ENCODE measurements at places on chromosomes 5 and 9. TPM values are rescaled to one million over a fixed set of nuclear protein-coding genes. Genes with fewer than 3 reads are reported as not detected.
A peak's percentile ranks its signal among the peaks of the same experiment; 100 is the strongest.

DNA sequence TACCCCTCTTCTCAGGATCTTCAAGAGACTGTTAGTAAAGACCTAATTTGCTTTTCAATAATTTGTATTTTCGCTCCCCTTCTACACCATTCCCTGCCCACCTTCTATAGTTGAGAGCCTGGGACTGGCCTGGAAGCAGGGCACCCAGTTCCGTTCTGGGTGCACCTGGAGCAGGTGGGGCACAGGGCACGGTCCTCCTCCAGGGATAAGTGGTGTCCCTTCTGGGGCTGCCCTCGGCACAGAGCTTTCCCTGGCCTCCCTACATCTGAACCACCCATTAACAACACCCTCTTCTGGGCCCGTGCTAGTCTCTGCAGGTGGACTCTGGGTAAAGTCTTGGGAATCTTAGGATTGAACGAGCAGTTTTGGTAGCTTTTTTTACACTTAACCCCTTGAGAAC, 92.8 kb upstream of the PANK3 start:
- no peak for DNase-seq

DNA sequence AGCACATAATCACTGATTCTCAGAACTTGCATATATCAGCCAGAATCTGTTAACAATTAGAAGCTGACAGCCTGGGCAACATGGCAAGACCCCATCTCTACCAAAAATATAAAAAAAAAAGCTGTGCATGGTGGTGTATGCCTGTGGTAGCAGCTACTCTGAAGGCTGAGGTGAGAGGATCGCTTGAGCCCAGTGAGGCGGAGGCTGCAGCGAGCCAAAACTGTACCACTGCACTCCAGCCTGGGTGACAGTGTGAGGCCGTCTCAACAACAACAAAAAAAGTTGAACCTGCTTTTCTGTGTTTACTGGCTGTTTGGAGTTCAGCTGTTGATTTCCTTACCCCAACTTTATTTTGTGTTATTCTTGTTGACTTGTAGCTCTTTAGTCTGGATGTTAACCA, 66.8 kb downstream of the GOLPH3 start:
- DNase-seq: no peak

- no peak for DNase-seq
Observed at GRCh38 chr9:70883056-70883455, 238.4 kb downstream of the TRPM3 start.

Gene ZNF300
- 4.0 TPM for total RNA-seq

DNA sequence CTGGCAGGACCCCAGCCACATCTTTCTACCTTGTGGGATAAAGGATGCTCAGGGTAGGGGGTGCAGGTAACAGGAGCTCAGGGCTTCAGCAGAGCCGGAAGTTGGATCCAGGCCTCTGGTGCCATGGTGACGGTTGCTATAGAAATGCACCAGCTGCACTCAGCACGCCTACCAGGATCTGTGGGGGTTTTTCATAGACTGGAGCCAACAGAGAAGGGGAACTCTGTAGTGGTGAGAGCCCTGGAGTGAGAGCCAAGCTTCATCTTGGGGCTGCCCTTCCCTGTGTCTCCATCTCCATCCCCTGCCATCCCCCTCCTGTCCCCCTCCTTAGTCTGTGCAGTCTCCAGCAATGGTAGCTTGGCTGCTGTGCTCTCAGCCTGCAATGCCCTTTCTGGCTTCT, 27.5 kb upstream of the BOD1 start:
- DNase-seq: no peak

- no peak for DNase-seq
Observed at GRCh38 chr9:3936520-3937235, 363.2 kb downstream of the GLIS3 start.

Gene SQSTM1
- 183 TPM for total RNA-seq

- DNase-seq: no peak
Observed at GRCh38 chr5:81949462-81949861, 22.4 kb upstream of the ATG10 start.

- peak; percentile 82 for DNase-seq
Observed at GRCh38 chr5:33891788-33892619, at the start of gene ADAMTS12. TSS of gene ADAMTS12 (minus strand) at chr5:33891990. CDS start at chr5:33891856, 134 bp downstream.

Gene WDR31
- total RNA-seq: 2.1 TPM

DNA sequence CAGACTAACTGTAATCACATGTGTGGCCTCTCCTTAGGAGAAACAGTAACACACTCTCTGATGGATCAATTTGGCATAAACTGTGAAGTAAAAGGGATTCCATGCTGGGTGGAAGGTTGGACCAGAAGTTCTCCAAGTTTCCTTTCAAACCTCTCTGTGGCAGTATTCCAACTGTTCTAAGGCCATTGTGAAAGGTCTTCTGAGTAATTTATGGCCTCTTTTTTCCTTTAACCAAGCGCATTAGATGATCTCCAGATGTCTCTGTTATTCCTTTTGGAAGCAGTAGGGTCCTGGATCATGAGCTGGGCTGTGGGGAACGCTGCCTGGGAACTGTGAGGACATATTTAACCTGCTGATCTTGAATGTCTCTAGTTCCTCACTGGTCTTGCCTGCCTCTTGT, 80.6 kb upstream of the IL6ST start:
- DNase-seq: peak; percentile 84

Gene TTC23L
- total RNA-seq: 0.49 TPM

DNA sequence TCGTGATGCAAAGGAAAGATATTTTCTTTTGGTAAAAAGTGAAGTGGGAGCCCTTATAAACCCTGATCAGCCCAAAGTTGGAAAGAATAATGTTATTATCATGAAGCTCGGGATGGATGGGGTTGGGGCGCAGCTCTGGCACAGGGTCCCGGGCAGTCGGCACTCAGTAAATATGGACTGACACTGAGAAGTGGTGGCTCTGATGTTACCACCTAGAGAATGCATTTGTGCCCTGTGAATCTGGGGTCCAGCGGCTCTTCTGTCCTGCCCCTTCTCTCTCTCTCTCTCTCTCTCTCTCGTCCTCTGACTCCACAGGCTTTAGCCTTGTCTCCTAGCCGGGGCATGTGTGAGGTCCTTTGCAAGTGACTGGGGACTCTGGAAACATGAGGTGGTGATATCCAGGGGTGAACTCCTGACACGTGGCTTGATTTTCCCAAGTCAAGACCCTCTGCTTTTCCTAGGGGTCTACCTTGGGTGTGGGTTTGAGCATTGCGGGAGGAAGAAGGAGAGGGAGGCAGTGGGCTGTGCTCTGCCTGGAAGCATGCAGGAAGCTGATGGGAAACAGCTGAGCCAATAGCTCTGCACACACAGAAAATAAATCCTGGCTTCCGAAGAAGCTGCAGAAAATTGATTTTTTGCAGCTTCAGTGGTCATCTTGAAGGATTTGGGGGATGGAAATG, 162.7 kb downstream of the MACROH2A1 start:
- DNase-seq: peak; percentile 32

- DNase-seq: no peak
Observed at GRCh38 chr9:8278048-8278447, 478.5 kb upstream of the DMAC1 start.

GRCh38 chr9:3553076-3553765, 27.4 kb upstream of the RFX3 start:
- DNase-seq: no peak

DNA sequence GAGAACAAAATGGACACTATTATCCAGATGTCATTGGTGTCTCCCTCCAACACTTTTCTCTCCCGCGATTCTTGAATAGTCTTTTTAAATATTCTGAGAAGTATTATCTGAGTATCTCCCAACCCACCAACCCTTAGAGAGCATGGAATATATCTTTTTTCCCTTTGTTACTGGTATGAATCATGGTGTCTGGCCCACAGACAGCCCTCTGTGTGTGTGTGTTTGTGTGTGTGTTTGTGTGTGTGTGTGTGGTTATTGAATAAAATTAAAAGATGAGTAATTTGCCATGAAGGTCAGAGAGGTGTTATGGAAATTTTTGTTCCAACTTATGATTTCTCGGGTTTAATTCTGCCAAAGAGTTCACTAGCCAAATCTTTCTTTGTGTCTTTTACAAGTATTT, 47.7 kb downstream of the CAMK4 start:
- DNase-seq: no peak

GRCh38 chr5:180141068-180141660, 67.8 kb downstream of the RASGEF1C start:
- peak; percentile 40 for DNase-seq

Gene CCL27
- total RNA-seq: 209 TPM

Data from suprapubic skin (tissue), 4 donors.